Activated CD8-positive, alpha-beta memory T cell treated with anti-CD3 and anti-CD28 coated beads for 4 hours (primary cell): ENCODE measurements at places on chromosomes 5 and 9.

GRCh38 chr5:68381909-68382308 lies 166.4 kb downstream of the PIK3R1 start:
- no peak for DNase-seq

DNA sequence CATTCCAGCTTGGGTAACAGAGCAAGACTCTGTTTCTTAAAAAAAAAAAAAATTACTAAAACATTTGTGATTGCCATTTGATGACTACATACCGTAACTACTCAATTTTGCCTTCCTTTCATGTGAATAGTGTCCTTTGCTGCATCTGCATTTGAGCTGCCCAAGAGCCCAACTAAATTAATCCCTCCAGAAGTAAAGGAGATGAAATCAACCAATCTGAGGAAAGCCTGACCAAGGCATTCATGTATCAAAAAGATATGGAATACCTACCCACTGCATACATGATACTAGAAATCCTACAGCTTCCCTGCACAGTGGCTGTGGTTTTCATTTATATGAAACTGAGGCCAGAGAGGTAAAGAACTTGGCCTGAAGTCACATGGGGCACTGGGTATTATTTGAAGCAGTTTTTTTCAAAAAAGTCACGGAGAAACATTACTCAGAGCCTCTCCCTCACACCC lies 177.5 kb downstream of the AOPEP start:
- DNase-seq: no peak

DNA sequence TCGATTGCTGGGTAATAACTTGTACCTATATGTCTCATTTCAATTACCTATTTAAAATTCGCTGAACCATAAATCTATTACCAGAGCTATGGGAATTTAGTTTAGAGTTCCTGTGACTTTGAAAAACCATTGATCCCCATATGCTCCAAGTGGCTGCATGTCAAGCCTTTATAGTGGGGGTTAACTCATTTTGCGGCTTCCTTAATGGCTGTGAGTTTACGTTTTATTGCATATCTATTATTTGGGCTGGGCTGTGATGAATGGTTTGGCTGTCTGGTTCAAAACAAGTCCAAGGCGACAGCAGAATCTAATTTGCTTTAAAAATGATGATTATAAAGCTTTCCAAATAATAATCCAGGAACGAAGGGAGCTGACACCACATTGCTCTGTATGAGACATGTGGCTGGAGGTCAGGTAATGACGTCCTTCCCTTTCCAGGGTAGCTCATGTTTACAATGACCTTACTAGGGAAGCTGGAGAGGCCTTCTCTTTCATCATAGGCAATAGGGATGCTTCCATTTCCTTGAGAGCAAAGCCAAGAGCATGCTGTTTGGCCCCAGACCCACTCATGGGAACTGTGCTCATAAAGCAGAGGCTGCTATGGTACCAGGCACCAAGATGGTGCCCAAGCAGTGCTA lies 258.3 kb downstream of the HSPA4 start:
- no peak for DNase-seq

GRCh38 chr5:97224112-97224750 lies 41.2 kb upstream of the RIOK2 start:
- DNase-seq: no peak

GRCh38 chr5:170408877-170409660 lies 19.9 kb upstream of the KCNMB1 start:
- DNase-seq: no peak

- DNase-seq: no peak
These were observed 355.7 kb downstream of the LRRC70 start for GRCh38 chr5:62934319-62934718.

GRCh38 chr9:13707612-13708576 lies 428.4 kb upstream of the MPDZ start:
- DNase-seq: no peak

DNA sequence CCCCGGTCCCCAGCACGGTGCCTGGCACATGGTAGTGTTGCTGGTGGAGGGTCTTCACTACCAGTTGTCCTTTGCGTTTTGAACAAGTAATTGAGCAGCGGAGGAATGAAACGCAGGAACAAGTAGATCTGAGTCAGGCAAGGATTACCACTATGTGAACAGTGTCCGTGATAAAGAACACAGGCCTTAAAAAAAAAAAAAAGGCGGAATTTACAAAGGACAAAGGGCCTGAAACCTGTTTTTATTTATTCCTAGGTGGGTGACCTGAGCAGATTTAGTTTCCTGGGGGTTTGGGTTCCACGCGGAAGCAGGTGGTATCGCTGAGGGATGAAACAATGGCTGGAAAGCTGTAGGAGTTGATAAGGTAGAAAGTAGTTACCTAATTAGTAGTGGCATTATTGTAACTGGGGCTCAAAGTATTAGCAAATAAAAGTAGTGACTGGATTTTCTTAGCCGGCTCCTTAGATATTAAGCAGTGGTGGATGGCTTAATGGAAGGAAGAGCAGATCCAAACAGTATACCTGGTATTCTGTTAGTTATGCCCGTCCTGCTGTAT lies 1.1 kb downstream of the RUSC2 start:
- no peak for DNase-seq

GRCh38 chr9:132160802-132161742 lies 786 bp upstream of the NTNG2 start:
- DNase-seq: peak; percentile 42

DNA sequence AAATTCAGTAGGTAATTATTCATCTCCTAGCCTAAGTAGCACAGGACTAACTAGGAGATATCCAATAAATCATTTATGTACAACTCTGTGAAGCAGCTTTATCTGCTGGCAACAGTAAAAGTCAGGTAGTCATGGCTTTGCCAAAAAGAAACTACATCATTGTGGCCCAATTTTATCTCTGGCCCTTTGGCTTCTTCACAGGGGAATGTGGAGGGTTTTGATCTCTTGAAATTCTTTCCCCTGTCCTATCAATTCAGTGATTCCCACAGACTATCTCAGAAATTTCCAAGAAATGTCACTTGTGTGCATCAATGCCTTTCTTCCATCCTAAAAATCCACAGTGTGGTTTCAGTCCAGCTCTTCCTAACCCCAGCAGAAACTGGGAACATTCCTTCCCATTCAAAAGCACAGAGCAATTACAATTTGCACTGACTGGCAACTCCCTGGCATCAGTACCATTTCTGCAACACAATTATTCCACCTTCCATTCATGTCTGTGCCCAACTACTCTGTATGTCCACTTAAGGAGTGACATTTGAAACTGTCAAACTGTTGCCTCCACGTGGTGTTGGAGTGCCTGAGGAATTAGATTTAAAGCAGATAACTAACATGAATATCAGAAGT lies 6.6 kb downstream of the CDC14B start:
- DNase-seq: no peak

- DNase-seq: no peak
These were observed 10.6 kb downstream of the GRIN3A start for GRCh38 chr9:101727612-101728524.

- DNase-seq: no peak
These were observed 57.9 kb upstream of the ANKH start for GRCh38 chr5:14929293-14930065.

DNA sequence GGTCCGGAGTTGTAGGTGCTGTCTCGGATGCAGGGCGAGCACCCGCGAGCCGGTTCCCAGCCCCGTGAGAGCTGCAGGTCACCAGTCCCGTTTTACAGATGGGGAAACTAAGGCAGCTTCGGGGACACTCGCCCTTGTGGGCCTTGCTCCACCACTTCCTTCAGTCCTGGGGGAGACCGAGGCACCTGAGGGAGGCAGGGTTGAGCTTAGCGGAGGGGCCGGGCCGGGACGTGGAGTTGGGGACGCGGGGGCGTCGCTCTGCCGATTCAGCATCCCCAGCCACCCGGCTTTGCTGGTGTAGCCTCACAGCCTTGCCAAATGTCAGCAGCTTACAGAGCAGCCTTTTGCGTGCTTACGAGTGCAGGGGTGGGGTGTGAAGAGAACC lies 530 bp downstream of the BBLN start:
- peak; percentile 48 for DNase-seq

- DNase-seq: no peak
These were observed 98.6 kb downstream of the SLC1A3 start for GRCh38 chr5:36705055-36705454.
